ENCODE measurements at places on chromosomes 13 and 19.

DNA sequence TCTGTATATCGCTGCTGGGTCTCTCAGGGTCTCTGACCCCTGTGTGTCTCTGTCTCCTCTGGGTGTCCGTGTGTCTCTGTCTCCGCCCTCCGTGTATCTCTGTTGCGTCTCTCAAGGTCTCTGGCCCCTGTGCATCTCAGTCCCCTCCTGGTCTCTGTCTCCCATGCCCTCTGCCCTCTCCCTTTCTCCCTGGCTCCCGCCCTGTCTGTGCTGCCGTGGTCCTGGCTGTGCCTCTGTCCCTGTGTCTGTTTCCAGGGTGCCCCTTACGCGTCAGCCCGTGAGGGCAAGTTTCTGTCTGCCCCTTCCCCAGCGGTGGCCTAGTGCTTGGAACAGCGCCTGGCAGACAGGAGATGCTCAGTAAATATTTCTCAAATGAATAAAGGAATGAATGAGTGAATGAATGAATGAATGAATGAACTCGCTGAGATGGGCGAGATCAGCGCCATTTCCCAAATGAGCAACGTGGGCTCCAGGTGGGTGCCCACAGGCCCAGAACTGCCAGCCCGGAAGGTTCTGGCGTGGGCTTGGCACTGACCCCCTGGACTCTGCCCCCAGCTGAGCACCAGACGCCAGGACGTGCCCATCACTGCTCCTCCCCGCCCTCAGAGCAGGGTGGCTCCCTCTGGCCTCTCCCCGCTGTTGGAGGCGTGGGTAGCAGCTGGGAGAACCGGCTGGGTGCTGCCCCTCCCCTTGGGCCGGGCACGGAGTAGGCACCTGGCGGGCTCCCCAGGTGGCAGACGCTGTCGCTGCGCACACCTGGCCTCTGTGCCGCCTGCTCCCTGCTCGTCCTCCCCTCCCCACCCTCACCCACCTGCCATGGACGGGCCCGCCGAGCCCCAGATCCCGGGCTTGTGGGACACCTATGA, at the start of gene SULT2B1:
SULT2B1 (plus strand) TSS at position 736 of the 866 bp plus-strand sequence; CDS start at position 817, 81 bp downstream.
- DNase-seq: no peak

DNA sequence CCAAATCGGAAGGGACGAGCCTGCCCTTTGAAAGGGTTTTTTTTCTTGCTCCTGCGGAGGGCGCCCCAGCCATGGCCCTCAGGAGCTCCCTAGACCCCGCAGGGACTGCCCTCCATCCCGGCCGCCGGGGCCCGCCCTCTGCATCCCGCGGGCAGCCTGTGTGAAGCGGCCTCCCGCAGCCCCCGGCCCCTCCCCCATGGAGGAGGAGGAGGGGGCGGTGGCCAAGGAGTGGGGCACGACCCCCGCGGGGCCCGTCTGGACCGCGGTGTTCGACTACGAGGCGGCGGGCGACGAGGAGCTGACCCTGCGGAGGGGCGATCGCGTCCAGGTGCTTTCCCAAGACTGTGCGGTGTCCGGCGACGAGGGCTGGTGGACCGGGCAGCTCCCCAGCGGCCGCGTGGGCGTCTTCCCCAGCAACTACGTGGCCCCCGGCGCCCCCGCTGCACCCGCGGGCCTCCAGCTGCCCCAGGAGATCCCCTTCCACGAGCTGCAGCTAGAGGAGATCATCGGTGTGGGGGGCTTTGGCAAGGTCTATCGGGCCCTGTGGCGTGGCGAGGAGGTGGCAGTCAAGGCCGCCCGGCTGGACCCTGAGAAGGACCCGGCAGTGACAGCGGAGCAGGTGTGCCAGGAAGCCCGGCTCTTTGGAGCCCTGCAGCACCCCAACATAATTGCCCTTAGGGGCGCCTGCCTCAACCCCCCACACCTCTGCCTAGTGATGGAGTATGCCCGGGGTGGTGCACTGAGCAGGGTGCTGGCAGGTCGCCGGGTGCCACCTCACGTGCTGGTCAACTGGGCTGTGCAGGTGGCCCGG, 815 bp downstream of the MAP3K10 start:
- no peak for DNase-seq

DNA sequence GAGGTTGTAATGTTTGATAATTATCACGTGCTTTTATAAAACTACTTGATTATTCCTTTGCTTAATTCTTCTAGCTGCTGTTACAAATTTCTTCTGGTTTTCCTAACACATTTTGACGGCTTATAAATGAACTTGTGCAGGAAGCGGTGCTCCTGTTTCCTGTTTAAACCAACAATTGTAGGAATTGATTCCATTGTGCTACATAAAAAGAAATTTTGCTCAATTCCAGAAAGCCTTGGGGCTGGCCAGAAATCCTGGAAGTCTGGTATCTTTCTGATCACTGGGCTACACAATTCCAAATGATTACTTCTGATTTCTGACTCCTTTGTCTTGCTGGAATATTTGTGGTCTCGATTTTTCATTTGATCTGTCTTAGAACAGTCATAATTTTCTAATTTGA, 14.9 kb downstream of the RFC3 start:
- no peak for DNase-seq

DNA sequence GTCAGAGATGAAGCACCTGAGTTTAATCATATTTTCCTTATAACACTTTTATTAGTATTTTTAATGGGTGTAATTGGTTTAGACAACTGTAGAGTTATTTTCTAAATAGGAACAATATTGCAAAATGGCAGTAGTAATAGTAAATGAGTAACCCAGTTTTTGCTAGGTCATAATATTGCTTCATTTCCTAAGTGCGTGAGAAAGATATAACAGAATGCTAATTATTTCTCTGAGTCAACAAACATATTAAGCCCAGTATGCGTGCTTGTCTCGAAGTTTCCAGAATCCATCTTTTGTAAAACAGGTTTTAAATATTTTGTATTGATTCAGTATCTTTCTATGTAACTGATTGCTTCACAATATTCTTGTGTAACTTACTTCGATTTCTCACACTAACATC, 315.3 kb downstream of the MYO16 start:
- peak; percentile 88 for DNase-seq

DNA sequence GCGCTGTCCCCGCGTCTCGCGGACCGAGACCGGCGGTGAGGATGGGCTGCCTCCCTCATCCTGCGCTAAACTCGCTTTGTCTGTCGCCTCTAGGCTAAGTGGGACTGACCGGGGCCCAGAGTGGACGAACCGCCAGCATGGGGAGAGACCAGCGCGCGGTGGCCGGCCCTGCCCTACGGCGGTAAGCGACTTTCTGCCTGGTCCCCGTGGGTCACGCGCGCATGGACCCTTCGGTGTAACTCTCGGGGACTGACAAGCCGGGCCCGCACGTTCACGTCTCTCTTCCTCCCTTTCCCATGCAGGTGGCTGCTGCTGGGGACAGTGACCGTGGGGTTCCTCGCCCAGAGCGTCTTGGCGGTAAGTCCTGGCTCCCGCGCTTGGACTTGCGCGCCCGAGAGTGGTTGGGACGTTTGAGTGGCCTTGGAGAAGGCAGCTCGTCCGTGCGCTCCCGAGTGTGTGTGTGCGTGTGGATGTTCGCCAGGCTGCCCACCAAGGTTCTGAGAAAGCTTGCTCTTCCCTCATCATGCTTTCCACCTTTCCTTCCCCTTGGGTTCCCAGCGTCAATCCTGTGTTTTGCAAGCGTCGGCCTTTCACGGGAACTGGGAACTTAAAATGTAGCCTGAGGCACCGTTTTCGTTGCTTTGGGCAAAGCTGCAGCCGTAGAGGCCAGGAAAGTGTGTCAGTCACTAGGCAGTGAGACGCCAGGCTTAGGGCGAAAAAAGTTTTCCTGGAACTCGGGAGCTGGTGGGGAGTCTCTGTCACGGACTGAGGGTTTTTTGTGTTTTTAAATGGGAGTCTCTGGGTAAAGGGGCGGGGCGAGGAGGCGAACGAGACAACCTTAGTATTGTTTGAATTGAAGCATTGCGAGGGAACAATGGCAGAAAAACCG, 927 bp downstream of the COL4A2 start:
- DNase-seq: peak; percentile 71

DNA sequence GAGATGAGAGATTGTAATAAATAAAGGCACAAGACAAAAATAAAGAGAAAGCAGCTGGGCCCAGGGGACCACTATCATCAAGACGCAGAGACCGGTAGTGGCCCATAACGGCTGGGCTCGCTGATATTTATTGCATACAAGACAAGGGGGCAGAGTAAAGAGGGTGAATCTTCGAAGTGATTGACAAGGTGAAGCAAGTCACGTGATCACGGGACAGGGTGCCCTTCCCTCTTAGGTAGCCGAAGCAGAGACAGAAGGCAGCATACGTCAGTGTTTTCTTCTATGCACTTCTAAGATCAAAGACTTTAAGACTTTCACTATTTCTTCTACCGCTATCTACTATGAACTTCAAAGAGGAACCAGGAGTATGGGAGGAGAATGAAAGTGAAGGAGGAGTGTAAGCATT, 4.6 kb upstream of the PRKCG start:
- DNase-seq: no peak

- peak; percentile 34 for DNase-seq
These were observed 3.4 kb downstream of the PBX4 start for GRCh38 chr19:19615086-19615485.

- no peak for DNase-seq
These were observed 343.5 kb downstream of the UQCRFS1 start for GRCh38 chr19:28869459-28869858.

DNA sequence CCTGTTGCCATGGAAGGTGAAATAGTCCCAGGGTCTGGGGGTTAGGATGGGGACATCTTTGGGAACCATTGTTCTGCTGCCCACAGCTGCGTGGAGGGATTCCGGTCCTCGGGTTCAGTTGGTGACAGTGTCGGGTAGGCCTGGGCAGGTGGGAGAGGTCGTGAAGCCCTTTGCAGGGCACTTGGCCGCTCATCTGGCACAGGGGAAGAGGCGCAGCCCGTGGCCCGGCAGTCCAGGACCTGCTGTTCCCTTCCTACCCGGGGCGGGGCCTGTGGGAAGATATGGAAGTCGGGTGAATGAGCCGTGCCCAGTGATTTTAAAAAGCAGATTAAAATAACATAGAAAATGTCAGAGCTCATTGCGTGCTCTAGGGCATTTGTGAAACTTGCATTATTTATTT, 44.8 kb downstream of the KDM4B start:
- no peak for DNase-seq

DNA sequence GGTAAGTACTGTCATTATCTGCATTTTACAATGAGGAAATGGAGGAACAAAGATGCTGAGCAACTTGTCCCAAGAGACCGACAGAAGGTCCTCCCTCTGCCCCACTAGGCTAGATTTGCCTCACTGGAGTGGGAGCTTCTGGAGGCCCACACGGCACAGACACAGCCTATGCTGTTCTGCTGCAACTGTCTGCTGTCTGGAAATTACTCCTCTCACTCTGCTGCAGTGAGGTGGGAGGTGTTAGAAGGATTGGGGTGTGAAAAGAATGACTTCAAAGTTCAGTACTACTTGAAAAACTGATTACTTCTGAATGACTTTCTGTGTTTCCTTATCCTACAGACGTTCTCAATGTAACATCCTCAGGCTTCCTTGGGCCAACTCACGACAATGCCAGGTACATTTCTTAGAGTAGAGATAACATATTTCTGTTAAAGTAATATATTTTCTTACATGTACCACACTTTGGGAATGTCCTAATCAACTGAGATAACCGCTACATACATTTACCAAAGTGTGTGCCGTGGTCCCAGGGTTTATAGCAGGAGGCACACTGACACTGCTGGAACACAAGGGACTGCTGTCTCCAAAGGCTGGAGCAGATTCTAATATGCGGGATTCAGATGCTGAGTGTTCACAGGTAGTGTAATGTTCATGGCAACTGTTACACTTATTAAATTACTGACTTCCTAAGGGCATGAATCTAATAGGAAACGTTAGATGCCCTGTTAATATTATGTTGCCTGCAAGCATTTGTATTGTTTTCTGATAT, 53.5 kb upstream of the WASF3 start:
- no peak for DNase-seq

GRCh38 chr13:48801255-48801654, 147.5 kb downstream of the CYSLTR2 start:
- peak; percentile 52 for DNase-seq

DNA sequence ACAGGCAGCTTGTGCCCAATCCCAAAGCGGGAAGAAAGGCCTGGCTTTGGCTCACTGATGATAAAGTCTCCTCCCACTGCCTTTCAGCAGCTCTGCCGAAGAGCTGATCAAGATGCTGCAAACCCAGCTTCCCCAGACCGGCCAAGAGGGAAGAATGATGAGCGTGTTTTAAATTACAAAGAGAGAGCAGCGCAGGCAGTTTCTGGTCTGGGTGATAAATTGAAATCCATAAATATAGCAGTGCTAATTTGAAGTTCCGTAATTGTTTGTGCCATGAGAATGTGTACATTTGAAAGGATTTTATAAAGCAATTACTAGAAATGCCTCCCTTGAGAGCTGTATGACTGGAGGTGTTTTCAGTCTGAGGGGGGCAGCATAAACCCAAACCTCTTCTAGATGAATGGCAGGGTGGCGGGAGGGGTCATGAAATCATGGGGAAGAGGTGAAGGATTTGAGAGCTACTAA, 171.8 kb downstream of the STK24 start:
- DNase-seq: no peak

GRCh38 chr13:53357582-53357981, 329.0 kb downstream of the OLFM4 start:
- DNase-seq: no peak

DNA sequence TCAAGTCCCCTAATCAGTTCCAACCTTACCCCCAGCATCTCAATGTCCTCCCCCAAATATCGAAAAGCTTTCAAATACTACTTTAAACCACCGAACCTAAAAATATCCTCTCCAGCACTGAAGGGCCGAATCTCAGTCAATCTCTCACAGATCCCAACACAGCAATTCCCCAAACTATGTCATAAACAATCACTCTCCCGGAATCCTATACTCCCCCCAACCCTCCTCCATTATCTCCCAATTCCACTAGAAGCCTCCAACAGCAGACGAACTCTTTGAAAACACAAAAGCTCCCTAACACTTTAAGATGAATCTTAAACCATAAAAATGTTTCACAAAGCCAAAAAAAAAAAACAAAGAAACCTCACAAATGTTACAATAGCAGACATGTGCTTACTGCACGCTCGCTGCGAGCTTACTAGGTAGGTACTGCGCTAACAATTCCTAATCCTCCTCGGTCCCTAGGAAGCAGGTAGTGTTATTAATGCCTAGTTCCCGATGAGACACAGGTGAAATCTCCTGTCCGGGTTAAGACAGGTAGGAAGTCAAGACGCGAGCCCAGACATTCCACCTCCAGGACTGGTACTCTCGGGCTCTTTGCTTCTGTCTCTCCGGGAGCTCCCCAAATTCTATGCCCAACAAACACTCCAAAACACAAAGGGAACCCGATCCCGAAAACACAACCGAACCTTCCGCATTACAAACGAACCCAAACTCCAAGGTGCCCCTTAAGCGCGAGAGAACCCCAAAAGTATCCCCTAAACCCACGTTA, 14.2 kb downstream of the FBXO46 start:
- peak; percentile 38 for DNase-seq

All from renal cortical epithelial cell (primary cell).